ENCODE measurements at places on chromosomes 2 and 18.

GRCh38 chr18:73458186-73458964, 590.6 kb upstream of the NETO1 start:
- DNase-seq, result no peak

DNA sequence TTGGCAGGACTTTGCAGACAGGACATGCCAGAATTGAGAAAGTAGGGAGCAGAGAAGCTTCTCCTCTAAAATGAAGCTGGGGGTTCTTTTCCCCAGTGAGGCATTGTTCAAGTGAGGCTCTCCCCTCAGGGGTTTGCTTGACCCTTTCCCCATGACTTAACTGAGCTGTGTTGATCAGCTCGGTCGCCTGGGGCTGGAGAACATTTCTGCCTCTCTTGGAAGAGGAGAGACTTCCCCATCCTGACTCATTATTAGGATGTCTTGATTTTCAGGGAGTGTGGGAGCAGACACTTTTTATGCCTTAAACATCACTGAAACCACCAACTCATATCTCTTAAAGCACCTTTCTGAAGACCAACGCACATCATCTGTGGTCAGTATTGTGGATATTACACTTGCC, 27.9 kb upstream of the GLI2 start:
- DNase-seq, result no peak

DNA sequence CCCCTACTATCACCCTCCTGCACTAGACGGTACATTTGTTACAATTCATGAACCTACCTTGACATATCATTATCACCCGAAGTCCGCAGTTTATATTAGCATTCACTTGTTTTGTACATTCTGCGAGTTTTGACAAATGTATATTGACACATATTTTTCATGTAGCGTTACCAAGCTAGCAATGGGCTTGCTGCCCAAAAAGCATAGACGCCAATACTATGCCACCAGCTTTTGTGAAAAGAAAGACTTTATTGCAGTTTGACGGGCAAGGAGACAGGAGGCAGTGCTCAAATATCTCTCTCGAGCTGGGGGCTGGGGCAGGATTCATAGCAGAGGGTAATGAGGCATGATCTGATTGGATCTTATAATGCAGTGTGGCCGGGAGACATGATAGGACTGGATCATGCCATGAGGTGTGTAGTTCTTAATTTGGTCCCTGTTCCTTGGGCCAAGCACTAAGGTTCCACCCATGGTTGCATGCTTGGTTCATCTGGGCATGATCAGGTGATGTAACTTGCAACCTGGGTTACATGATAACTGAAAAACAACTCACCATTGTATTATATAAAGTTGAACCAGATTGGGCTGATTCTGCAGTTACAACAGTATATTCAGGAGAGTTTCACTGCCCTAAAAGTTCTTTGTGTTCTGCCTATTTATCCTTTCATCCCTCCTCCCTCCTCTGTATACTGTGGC, 162.3 kb downstream of the RTN4 start:
- DNase-seq, result no peak

GRCh38 chr2:136114382-136114781, 3.6 kb downstream of the CXCR4 start:
- no peak for DNase-seq

DNA sequence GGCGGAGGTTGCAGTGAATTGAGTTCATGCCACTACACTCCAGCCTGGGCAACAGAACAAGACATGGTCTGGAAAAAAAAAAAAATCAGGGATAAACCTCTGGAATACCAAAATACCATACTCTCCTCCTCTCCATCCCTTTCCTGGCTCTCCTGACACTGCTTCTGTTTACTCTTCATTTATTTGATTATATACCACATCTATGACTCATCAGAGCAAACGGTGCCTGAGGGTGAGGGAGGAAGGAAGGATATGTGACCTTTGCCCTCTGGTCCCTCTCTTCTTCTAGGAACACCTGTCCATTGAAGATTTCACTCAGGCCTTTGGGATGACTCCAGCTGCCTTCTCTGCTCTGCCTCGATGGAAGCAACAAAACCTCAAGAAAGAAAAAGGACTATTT, 30.0 kb downstream of the VIL1 start:
- no peak for DNase-seq

GRCh38 chr2:24711865-24712264, 81.3 kb downstream of the PTRHD1 start:
- no peak for DNase-seq

- no peak for DNase-seq
Measured at GRCh38 chr2:220586980-220587530, 959.6 kb downstream of the SLC4A3 start.

DNA sequence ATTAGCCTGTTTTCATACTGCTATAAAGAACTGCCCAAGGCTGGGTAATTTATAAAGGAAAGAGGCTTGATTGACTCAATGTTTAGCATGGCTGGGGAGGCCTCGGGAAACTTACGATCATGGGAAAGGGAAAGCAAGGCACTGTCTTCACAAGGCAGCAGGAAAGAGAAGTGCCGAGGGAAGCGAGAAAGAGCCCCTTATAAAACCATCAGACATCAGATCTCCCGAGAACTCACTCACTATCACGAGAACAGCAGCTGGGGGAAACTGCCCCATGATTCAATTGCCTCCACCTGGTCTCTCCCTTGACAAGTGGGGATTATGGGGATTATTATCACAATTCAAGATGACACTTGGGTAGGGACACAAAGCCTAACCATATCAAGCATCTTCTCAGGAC, 23.3 kb downstream of the RHOB start:
- DNase-seq, result no peak

DNA sequence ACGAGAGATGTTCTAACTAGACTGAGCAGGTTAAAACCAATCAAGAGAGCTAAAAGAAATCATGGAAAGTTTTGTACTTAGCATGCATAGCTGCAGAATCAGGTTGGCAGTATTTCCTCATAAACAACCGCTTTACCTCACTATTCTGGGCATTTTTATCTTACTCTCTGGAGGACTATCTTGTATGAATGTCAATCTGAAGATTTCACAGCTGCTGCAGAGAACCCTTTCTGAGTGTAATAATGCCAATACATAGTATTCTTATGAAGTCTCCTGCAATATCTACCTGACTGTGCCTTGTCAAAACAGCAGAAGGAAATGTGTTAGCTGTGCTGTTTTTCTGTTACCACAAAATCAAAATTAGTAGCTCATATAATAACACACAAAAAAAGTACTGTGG, 705.9 kb upstream of the FSHR start:
- DNase-seq, result no peak

- DNase-seq, result no peak
Measured at GRCh38 chr2:27249891-27250651, 12.8 kb downstream of the SLC30A3 start.

GRCh38 chr2:101114268-101114783, 36.9 kb downstream of the TBC1D8 start:
- no peak for DNase-seq

DNA sequence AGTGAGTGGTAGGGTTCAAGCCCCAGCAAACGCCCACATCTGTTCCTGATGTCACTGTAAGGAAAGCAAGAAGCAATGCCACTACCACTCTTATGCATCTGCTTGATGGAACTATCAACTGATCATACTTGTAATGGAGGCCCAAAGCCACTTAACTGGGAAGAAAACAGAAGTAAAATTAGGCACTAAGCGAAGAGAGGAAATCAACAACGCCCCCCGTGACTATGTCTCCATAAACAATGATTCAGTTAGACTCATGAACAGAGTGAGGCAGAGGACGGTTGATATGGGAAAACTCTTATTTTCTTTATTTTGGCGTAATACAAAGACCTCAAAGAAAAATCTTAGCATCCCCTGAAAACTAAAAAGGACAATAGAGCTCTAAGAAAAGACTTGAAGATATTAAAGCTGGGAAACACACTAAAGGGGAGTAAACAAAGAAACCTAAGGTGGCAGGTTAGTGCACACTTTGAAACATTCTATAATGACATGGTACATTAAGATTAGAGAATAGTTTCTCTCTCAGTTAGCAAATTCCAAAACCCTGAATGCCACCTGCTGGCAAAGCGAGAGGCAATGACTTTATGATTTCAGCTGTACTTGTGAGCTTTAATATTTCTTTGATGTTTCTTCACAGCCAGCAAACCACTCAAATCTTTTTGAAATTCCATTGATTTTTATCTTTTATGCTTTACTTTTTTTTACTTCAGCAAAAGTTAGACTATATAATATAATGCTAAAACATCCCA, 86.5 kb downstream of the LRP2 start:
- no peak for DNase-seq

DNA sequence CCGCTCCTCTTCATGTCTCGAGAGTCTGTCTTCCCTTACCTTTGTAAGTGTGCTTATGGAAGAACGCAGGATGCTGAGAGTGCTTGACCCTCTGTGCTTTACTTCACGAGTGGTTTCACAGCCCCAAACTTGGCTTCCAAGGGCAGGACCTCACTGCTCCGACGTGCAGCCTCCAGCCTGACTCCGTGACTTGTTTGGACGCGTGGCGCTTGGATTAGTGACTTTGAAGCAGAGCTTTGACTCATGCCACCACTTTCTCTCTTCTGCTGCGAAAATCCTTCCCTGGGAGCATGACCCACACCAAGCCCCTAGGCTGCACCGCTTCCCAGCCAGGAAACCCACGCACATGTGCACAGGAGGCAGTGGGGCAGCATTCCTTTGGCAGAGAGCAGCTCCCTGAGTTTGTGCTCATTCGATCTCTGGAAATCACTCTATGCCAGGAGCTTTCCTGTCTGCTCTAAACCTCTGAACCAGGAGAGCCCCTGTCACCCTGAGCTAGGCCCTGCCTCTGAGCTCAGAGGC, 207.8 kb upstream of the HS6ST1 start:
- DNase-seq, result no peak

DNA sequence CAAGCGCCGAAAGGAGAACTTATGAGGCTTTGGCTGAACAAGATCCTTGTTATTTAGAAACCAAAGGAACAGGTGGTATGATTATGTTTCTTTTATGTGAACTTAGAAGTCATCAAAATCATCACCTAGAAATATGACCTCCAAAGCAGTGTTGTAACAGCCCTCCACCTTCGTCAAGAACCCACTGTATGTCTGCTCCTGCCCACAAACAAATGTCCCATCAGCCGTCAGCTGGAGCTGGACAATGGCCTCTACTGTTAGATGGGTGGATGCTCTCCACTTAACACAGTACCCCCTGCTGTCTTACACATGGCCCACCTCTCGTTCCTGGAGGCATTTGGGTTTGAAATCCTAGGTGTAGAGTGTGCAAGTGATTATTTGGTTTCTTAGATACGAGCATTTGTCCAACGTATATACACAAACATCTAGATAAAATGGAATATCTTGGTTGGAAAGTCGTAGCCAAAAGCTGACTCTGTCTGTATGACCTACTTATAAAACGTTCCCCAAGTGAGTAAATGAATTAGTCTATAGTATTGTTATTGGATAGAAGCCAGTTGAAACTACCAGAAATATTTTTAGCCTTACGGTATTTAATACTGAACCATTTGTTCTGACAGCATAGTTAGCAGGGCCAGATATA, 113.0 kb downstream of the CRIM1 start:
- DNase-seq, result peak; percentile 69

- no peak for DNase-seq
Measured at GRCh38 chr2:70948337-70949003, 12.8 kb downstream of the ATP6V1B1 start.

DNA sequence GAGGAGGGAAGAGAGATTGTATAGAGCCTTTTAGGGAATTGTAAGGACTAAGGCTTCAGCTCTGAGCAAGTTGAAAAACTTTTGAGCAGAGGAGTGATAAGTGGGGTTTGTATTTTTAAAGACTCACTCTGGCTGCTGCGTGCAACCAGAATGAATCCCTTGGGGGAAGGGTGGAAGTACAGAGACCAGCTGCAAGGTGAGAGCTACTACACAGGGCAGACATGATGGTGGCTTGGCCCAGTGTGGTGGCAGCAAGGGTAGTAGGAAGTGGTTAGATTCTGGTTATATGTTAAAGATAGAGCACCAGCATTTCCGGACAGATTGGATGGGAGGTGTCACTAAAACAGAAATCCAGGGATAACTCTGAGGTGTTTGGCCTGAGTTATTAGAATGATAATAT, 10.1 kb upstream of the SESTD1 start:
- DNase-seq, result no peak

GRCh38 chr18:34773961-34774766, 64.1 kb downstream of the DTNA start:
- no peak for DNase-seq

GRCh38 chr18:75219745-75220375, 9.3 kb downstream of the TSHZ1 start:
- DNase-seq, result no peak

GRCh38 chr18:11985586-11985985, 4.3 kb downstream of the IMPA2 start:
- DNase-seq, result no peak

DNA sequence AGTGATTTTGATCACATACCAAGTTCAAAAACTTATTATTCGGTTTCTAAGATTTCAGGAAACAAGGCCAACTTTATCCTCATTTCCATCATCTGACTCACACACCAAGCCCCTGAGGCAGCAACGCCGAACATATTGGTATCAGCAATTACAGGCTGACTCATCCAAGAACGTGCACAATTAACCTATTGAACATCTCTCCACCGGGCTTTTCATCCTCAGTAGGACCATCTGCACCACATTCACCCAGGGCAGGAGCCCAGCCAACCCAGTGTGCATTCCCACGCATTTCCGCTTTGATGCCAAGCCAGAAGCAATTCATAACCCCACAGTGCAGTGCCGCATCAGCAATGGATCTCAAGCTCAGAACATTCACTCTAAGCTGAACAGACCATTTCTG, 52.9 kb downstream of the SCG2 start:
- peak; percentile 82 for DNase-seq

GRCh38 chr2:28185891-28186290, 206.8 kb upstream of the FOSL2 start:
- DNase-seq, result peak; percentile 75

GRCh38 chr2:31674446-31674845, 93.7 kb upstream of the SRD5A2 start:
- no peak for DNase-seq

- DNase-seq, result no peak
Measured at GRCh38 chr2:188474316-188474715, 182.6 kb downstream of the GULP1 start.

GRCh38 chr18:36394486-36394885, 97.0 kb downstream of the FHOD3 start:
- no peak for DNase-seq

DNA sequence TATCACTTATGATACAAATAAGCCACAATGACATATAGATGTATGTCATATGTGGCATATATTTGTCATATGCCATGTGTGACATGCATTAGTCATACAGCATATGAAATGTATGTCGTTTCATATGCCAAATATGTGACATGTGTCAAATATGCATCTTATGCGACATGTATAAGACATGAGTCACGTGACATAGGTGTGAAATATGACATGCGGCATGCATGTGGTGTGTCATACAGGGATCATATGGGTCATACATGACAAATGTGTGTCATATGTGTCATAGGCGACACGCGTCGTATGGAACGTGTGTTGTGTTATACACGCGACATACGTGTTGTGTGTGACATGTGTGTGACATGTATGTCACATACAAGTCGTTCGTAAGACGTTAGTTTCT, 2154.0 kb upstream of the PIK3C3 start:
- DNase-seq, result no peak

- no peak for DNase-seq
Measured at GRCh38 chr18:45221363-45221762, 393.9 kb upstream of the SLC14A2 start.

GRCh38 chr2:197073270-197073669, 146.8 kb upstream of the PGAP1 start:
- no peak for DNase-seq

- no peak for DNase-seq
Measured at GRCh38 chr18:56278421-56279003, 359.9 kb downstream of the TXNL1 start.

- no peak for DNase-seq
Measured at GRCh38 chr18:73639788-73640187, 507.8 kb downstream of the FBXO15 start.

Measured in AG04449 (cell line).